ENCODE measurements at places on chromosomes 11 and 22. TPM values are rescaled to one million over a fixed set of nuclear protein-coding genes. Genes with fewer than 3 reads are reported as not detected.

The KCNJ11 gene
- 0.91 TPM for total RNA-seq

The FADS3 gene
- total RNA-seq: 4.6 TPM

The VSIG2 gene
- total RNA-seq: 0.94 TPM

The AGBL2 gene
- 6.5 TPM for total RNA-seq

The LMO1 gene
- not detected for total RNA-seq

All from activated naive CD4-positive, alpha-beta T cell treated with anti-CD3 and anti-CD28 coated beads, Interleukin-2, amount 10 ng/mL, durations not matched to agents 5 hours and 36 hours (primary cell).